ENCODE measurements at places on chromosomes 5 and 9.

- DNase-seq = no peak
These were observed 28.5 kb downstream of the RHOBTB3 start for GRCh38 chr5:95759634-95760033.

DNA sequence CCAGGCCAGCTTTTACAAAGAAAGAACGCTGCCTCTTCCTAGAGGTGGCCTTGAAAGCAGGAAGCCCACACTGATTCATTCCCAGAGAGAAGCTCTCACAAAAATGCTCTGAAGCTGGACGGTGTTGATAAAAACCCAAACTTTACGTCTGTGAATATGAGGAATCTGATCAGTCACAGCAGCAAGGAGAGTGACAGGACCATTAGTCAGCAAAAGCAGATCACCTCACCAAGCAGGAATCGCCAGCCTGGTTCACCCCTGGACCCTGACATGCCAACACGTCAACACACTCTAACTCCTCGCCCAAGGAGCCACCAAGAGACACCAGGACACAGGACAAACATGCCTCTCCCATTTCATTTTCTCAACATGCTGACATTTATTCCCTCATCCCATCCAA lies 70.6 kb upstream of the ZNF622 start:
- DNase-seq = no peak

GRCh38 chr9:116901260-116901659 lies 214.2 kb downstream of the TRIM32 start:
- no peak for DNase-seq

DNA sequence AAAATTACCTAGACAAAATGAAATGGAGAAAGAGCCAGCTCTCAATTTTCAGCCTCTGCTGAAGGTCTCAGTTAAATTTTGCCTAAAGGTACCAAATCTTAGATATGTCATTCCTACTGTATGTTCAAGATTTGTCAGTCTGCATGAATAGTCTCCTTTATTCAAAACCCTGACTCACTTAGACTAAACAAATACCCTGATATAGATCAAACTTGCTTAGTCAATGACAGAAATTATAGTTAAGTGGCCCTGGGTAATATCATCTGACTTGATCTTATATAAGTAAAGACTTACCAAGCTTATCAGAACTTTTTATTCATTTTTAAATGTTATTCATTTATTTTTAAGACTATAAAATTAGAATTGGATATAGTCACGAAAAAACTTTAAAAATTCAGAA lies 12.2 kb downstream of the MEGF9 start:
- no peak for DNase-seq

DNA sequence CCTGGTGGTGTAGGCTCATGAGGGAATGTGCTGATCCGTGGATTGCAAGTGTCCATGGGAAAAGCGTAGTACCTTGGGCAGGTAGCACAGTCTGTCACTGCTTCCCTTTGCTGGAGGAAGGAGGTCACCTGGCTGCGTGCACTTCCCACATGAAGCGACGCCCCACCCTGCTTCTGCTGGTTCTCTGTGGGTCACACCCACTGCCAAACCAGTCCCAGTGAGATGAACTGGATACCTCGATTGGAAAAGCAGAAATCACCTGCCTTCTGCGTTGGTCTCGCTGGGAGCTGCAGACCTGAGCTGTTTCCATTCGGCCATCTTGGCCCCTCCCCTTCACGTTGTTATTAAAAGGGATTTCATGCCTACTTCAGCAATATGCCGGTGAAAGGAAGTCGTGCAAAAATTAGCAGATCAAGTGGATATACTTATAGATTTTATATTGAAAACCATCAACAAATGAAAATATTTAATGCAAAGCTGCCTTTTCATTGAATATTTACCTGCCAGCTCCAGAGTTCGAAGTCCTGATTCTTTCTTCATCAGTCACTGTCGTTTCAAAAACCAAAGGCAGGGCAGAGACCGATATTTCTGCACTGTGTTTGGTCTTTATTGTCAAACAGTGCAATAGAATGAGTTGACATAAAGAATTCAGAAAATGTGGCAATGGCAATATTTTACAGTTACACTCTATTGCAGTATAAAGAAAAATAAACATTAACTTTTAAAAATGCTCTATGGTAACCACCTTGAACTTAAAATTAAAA lies 123.2 kb downstream of the JAKMIP2 start:
- DNase-seq = no peak

GRCh38 chr9:114203410-114204140 lies 48.2 kb downstream of the COL27A1 start:
- DNase-seq = no peak

DNA sequence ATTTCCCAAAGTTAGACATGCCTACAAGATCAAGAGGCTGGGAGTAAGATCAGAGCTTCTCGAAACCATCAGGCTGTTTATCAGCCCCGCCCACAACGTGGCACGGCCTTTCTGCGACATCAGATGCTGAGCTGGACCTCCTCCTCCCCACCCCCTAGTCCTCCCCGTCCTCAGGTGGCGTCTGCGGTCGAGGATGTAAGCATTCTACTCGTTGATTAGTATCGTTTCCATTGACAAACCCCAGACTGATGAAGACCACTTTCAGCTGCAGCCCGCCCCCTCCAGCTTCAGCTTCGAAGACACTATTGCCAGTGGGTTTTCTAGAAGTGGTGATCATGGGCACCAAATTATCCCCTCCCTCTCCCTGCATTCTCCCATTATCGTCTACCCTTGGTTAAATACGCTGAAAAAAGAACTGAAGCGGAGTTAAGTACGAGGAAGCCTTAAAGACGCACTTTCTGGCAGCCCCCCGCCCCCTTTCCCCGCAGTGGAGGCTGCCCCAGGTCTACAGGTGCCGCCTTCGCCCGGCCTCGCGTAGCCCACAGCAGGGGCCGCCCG lies 1.1 kb downstream of the PPIC start:
- no peak for DNase-seq

GRCh38 chr9:116168231-116168630 lies 14.6 kb downstream of the PAPPA start:
- no peak for DNase-seq

- DNase-seq = no peak
These were observed 152.8 kb upstream of the PAPPA start for GRCh38 chr9:116000748-116001329.

- no peak for DNase-seq
These were observed 13.8 kb upstream of the ANXA1 start for GRCh38 chr9:73137914-73138313.

DNA sequence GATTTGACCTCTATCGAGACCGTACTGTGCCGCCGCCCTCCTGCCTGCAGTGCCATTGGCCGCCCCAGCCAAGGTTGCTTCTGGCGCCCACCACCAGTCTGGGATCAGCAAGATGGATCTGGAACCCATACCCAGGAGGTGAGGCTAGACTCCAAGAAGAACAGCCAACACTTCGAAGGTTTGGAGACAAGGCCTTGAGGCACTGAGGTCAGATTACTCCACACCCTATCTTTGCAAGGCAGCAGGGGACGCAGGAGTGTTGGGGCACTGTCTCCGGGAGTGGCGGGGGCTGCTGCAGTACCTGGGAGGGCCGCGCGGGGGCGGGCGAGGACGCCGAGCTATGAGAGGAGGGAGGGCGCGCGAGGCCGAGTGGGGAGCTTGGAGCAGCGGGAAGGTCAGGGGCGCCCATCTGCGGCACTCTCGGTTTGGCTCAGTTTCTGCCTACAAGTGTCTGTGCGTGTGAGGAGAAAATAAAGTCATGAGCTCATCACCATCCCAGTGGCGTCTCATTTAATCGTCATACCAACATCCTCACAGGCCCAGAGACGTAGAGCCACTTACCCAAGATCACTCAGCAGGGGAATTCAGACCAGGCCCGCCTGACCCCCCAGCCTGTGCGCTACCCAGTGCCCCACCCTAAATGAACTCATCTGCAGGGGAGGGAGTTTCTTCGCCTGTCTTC lies 20.5 kb upstream of the PSD2 start:
- peak; percentile 51 for DNase-seq

- no peak for DNase-seq
These were observed 177.9 kb upstream of the TUT7 start for GRCh38 chr9:86531971-86532640.

DNA sequence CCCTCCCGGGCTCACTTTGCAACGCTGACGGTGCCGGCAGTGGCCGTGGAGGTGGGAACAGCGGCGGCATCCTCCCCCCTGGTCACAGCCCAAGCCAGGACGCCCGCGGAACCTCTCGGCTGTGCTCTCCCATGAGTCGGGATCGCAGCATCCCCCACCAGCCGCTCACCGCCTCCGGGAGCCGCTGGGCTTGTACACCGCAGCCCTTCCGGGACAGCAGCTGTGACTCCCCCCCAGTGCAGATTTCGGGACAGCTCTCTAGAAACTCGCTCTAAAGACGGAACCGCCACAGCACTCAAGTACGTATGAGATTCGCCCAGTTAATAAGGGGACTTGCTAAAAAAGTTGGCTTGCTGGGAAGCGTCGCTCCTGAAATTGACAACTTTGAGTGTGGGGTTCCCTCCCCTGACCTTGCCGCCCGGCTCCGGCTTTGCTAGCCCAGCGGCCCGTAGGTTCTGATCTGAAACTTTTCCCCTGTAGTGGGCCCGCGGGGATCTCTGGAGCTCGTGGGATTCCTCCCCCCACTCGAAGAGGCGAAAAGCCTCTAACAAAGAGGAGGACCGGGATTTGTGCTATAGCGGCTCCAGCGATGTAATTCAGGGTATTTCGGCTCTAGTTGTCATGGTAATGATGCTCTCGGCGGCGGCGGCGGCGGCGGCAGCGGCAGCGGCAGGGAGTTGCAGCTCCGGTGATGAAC lies 572 bp downstream of the NR4A3 start:
- peak; percentile 37 for DNase-seq

GRCh38 chr9:113675475-113675941 lies 200.6 kb upstream of the ZNF618 start:
- no peak for DNase-seq

DNA sequence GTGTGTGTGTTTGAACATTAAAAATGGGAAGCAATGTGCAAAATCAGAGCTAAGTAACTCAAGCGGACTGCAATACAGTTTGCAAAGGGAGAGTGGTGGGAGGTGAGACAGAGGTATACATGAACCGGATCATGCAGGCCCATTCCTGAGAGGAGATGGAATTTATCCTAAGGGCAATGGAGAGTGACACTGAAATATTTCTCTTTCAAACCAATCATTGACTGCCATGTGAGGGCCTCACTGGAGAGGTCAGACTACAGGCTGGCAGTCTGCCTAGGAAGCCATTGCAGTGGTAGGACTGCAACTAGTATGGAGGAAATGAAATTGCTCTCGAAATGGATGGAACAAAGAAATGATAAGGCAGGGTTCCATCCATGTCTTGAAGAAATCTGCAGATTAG lies 34.8 kb downstream of the TNFSF15 start:
- DNase-seq = no peak

DNA sequence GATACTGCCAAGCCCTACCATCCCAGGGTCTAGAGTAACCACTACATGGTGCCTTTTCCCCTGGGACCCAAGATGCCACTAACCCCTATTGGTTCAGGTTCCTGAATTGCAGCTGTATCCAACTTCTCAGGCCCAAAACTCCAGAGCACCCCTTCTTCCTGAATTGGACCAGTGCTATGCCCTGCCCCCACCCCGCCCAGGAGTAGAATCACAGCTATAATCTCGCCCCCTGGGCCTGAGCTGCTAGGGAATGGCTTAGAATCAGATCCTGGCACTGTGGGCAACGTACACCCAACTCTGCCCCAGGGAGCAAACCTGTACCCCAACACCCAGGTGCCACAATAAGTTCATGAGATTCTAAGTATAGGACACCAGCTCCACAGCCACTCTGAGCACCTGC lies 206.3 kb downstream of the CACNA1B start:
- DNase-seq = no peak

DNA sequence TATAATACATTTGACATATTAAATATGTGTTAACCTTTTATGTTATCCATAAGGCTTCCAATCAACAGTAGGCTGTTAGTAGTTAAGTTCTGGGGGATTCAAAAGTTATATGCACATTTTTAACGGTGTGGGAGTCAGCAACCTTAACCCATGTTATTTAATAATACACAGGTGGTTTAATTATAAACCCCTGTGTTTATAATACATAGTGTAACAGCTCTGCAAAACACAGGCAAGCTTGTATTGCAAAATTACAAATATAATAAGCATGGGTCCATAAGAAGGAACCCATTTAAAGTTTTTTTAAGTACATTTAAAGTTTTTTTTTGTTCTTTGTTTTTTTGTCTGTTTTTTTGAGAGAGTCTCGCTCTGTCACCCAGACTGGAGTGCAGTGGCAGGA lies 14.5 kb upstream of the RAD23B start:
- DNase-seq = no peak

GRCh38 chr5:38925154-38925925 lies 79.5 kb downstream of the OSMR start:
- DNase-seq = no peak

DNA sequence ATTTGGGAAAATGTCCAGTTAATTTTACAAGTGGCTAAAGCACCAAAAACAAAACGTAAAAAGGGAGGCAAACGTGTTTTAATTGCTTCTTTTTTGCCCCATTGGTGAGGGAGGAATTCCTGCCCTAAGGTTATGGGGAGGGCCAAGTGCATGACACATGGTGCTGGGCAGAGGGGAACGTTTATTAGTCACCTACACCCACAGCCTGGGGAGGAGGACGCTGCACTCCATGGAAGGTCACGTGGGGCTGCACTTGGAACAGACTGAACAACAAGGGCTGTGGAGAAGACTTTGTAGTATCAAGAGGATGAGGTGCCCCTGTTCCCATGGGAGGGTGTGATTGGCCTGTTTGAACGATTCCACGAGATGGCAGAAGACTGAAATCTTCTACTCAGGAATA lies 13.7 kb upstream of the ADAMTS16 start:
- DNase-seq = no peak

GRCh38 chr5:125275725-125276090 lies 529.3 kb upstream of the ZNF608 start:
- DNase-seq = no peak

GRCh38 chr9:98118640-98119601 lies at the start of gene TRIM14:
Gene TRIM14 (minus strand): TSS chr9:98119222. CDS start chr9:98119188, 34 bp downstream.
- peak; percentile 31 for DNase-seq

GRCh38 chr5:122252319-122252718 lies 59.7 kb upstream of the SNCAIP start:
- no peak for DNase-seq

DNA sequence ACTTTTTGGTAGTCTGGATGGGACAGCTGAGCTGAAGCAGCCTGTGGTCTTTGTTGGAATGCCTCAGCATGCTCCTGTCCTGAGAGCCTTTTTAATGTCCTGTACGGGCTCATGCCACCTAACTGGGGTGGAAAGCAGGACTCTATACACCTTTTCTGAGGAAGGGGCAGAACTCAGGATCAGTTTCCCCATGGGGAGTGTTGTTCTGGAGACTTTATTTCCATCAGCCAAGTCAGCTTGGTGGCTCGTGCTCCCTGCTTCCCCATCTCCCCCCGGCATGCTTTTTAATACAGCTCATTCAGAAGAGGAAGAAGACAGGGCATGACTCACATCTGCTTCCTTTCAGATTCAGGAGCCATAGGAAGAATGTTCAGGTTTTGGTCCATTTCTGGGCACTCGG lies 5.1 kb upstream of the SEPTIN8 start:
- DNase-seq = no peak

GRCh38 chr5:179128041-179128365 lies 67.8 kb downstream of the ZNF354C start:
- DNase-seq = no peak

DNA sequence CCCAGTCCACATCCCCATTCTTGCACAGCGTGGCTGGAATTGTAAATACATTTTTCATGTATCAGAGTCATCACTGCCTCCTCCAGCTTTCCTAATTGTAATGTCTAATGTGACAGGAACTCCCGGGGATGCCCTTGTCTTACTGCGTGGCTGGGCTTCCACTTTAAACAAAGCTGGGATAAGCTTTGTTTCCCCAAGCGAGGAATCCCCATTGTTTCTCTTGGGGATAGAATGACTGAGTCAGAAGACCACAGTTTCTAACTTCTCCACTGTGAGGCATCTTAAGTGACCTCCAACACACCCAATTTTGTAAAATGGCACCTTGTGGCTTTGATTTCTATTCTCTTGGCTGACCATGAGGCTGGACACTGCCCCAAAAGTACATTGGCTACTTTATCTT lies 22.4 kb downstream of the ARPC5L start:
- no peak for DNase-seq
